ENCODE measurements at places on chromosomes 7 and 10.

DNA sequence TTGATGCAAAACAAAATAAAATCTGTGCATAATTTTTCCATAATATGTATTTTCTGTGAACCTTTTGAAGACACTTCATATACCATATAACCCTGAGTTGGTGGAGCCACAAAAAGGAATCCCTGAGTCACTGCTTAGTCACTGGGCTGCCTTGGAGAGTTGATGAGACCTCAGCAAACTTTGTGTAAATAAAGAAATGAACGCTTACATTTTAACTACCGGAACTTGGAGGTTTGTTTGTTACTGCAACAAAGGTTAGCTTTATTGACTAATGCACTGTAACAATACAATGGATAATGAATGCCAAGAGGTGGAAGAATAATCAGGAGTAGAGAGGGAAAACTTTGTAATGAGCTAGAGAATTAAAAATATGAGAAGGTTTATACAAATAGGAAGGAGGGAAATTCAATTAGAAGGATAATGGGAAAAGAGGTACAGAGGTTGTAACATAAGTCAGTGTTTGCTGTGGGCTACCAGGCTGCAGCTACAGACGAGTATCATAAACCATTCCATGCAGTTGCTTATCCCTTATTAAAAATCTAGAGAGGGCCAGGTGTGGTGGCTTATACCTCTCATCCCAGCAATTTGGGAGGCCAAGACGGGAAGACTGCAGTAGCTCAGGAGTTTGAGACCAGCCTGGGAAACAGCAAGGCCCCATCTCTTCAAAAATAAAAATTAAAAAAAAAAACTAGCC, 1042.1 kb downstream of the TYW1 start:
- DNase-seq = no peak

GRCh38 chr10:120995768-120996167, 144.6 kb downstream of the WDR11 start:
- DNase-seq = no peak

GRCh38 chr10:4108693-4109092, 323.7 kb upstream of the KLF6 start:
- no peak for DNase-seq

GRCh38 chr7:111232249-111233084, 141.5 kb downstream of the LRRN3 start:
- no peak for DNase-seq

DNA sequence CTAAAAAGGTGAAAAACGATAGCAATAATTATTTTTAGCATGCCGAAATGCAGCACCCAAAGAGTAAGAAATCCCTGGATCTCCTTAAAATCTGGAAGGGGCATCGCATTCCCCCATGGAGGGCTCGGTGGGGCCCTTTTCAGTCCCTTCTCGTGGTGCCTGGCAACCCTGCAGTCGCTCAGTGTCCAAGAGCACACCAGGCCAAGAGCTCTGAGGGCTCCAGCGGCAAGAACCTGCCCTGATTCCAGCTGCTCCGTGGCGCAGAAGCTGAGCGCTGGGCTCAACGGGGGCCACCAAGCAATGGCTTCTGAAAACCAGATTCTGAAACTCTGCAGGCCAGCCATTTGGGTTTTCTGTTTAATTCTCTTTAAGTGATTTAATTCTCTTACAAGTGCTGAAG, 131.2 kb downstream of the PRKAG2 start:
- no peak for DNase-seq
